ENCODE measurements at places on chromosomes 11 and 22. TPM values are rescaled to one million over a fixed set of nuclear protein-coding genes. Genes with fewer than 3 reads are reported as not detected.

TMPRSS4 gene
- polyA plus RNA-seq, result 0.22 TPM

CRYBB2 gene
- 1.0 TPM for polyA plus RNA-seq

CBX7 gene
- 19.5 TPM for polyA plus RNA-seq

CDCA5 gene
- 1.3 TPM for polyA plus RNA-seq

RAB36 gene
- 1.4 TPM for polyA plus RNA-seq

NRXN2 gene
- polyA plus RNA-seq, result 2.7 TPM
